ENCODE measurements at places on chromosomes 13 and 19. TPM values are rescaled to one million over a fixed set of nuclear protein-coding genes. Genes with fewer than 3 reads are reported as not detected.

The TSEN34 gene
- 59.5 TPM for total RNA-seq

The SAFB gene
- total RNA-seq = 64.2 TPM

The ZNF440 gene
- total RNA-seq = 16.4 TPM

The UBE2L5 gene
- 1.3 TPM for total RNA-seq

The LGALS4 gene
- 16.4 TPM for total RNA-seq

The ZNF331 gene
- total RNA-seq = 46.5 TPM

The IGFL3 gene
- total RNA-seq = not detected

The ZNF317 gene
- 14.6 TPM for total RNA-seq

The TEX26 gene
- total RNA-seq = not detected

The DMKN gene
- total RNA-seq = 0.96 TPM

The ZNF534 gene
- total RNA-seq = 1.2 TPM

DNA sequence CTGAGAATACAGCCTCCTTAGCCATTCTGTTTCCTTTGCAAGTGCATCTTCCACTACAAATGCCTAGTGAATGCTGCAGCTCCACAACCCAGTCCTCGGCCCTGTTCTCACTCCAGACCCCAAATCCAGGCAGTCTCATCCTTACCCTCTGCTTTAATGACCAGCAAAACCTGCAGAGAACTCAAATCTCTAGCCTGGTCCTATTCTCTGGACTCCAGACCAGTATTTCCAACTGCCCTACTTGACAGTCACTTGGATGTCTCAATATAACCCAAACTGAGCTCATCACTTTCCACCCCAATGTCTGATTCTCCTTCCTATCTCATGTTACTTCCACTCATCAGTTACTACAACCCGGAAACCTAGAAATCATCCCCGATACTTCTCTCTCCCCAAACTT, 2.6 kb upstream of the EBPL start:
- H3K36me3 ChIP-seq = no peaks in the 10 kb centered on the region
- H3K4me3 ChIP-seq = no peak overlapping the region
- H3K27ac ChIP-seq = no peak overlapping the region
- no peaks in the 10 kb centered on the region for H3K27me3 ChIP-seq
- H3K4me1 ChIP-seq = no peaks in the 10 kb centered on the region

- H3K4me3 ChIP-seq = no peak overlapping the region
- DNase-seq = no peak
- H3K27ac ChIP-seq = no peak overlapping the region
- H3K4me1 ChIP-seq = no peaks in the 10 kb centered on the region
Observed at GRCh38 chr19:4957981-4958380, 10.9 kb upstream of the KDM4B start.

GRCh38 chr19:48244281-48244680, 11.4 kb downstream of the CARD8 start:
- no peaks in the 10 kb centered on the region for H3K27me3 ChIP-seq
- H3K27ac ChIP-seq = no peak overlapping the region
- H3K36me3 ChIP-seq = no peaks in the 10 kb centered on the region
- DNase-seq = no peak
- H3K4me1 ChIP-seq = no peaks in the 10 kb centered on the region
- H3K4me3 ChIP-seq = no peak overlapping the region

- H3K4me1 ChIP-seq = no peaks in the 10 kb centered on the region
- no peaks in the 10 kb centered on the region for H3K36me3 ChIP-seq
- no peak overlapping the region for H3K4me3 ChIP-seq
- H3K27ac ChIP-seq = no peak overlapping the region
- no peaks in the 10 kb centered on the region for H3K27me3 ChIP-seq
Observed at GRCh38 chr13:47481536-47481935, 519.5 kb downstream of the SUCLA2 start.

DNA sequence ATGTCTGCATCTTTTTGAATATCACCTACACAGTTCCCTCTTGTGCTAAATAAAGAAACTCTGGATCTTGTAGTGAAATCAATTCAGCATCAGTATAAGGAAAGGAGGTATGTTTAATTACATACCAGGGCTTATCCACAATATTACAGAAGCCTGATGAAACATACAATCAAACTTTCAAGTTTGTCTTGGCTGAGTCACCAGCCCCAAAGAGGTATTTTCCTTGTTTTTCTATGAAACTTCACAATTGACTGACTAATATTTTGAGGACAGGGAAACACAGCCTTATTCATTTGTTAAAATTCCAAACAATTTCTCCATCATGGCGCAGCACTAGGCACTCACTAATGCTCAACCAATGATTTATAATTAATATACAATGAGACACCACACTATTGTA, 952.4 kb downstream of the PCDH17 start:
- H3K27me3 ChIP-seq = no peaks in the 10 kb centered on the region
- H3K27ac ChIP-seq = no peak overlapping the region
- no peak for DNase-seq
- H3K4me3 ChIP-seq = no peak overlapping the region

DNA sequence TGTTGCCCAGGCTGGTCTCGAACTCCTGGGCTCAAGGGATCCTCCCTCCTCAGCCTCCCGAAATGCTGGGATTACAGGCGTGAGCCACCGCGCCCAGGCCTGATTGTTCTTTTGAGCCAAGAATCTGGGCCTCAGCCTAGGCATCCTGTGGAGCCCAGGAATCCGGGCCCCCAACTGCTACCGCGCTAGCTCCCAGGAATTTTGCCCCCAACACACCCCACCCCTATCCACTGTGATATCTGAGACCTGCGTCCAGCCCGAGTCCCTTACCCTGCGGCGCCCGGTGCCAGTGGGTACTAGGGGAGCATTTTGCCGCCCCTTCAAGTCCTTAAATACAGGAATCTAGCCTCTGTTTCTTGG, 838 bp upstream of the MYADM start:
- H3K4me1 ChIP-seq = peaks cover 9% of the 10 kb centered on the region
- H3K4me3 ChIP-seq = peak overlapping the region; percentile 93
- peak overlapping the region; percentile 100 for H3K27ac ChIP-seq
- H3K27me3 ChIP-seq = no peaks in the 10 kb centered on the region

DNA sequence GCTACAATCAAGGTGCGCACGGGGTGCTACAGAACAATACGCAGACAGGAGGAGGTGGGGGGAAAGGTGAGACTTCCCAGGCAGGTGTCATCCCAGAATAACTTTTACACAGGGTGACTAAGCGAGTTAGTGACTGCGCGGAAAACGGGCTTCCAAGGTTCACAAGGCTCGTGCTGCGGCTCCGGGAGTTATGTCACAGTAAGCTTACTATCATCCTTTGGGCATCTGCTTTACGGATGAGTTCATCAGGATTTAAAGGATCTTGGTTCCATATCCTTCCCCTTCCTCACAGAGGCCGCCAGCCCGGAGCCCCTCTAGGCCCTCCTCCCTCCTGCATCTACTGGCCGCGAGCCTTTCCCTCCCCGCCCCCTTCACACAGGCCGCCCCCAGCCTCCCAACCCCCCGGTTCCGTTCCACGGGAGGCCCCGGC, 474 bp upstream of the IFT88 start:
- H3K4me1 ChIP-seq = no peaks in the 10 kb centered on the region
- H3K27ac ChIP-seq = peak overlapping the region; percentile 94
- H3K27me3 ChIP-seq = no peaks in the 10 kb centered on the region
- peak overlapping the region; percentile 81 for H3K4me3 ChIP-seq

- H3K36me3 ChIP-seq = no peaks in the 10 kb centered on the region
- H3K27me3 ChIP-seq = no peaks in the 10 kb centered on the region
- H3K4me3 ChIP-seq = no peak overlapping the region
- H3K4me1 ChIP-seq = peaks cover 6% of the 10 kb centered on the region
Observed at GRCh38 chr19:607301-608154, 17.8 kb downstream of the HCN2 start.

- peaks cover 9% of the 10 kb centered on the region for H3K4me1 ChIP-seq
- DNase-seq = no peak
- H3K27ac ChIP-seq = no peak overlapping the region
Observed at GRCh38 chr19:4363571-4364304, 20.4 kb downstream of the MPND start.

DNA sequence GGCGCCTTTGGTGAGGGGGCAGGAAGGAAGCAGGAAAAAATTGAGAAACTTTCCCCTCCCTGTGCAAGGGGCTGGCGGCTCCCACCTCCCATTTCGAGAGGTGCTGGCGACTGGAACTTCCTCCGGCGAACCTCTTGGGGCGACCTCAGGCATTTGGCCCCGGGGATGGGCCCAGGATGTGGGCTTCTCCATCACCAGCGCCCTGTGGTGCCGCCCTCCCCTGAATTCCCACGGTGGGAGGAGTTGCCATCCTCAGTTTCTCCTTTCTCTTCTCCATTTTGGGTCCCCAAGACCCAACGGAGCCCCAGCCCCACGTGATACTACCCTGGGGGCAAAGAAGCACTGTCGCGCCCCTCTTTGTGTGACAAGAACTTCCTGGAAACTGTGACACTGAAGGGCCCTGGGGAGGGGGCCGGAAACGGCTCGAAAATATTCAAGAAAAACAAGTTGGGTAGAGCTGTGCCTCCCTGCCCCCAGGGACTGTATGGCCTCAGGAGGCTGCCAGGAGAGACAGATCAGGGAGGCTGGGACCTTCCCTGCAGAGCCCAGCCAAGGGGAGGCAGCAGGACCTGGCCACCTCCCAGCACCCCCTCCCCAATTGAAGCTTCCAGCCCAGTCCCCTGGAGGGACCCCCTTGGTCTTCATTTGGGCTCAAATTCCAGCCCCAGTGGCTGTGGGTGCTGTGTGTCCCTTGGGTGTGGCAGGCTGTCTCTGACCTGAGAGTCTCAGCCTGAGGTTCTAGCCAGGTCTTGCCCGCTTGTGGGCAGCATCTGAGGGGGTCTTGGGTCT, 16.2 kb upstream of the AP1M2 start:
- H3K27ac ChIP-seq = peak overlapping the region; percentile 89
- H3K27me3 ChIP-seq = no peaks in the 10 kb centered on the region
- H3K36me3 ChIP-seq = no peaks in the 10 kb centered on the region

DNA sequence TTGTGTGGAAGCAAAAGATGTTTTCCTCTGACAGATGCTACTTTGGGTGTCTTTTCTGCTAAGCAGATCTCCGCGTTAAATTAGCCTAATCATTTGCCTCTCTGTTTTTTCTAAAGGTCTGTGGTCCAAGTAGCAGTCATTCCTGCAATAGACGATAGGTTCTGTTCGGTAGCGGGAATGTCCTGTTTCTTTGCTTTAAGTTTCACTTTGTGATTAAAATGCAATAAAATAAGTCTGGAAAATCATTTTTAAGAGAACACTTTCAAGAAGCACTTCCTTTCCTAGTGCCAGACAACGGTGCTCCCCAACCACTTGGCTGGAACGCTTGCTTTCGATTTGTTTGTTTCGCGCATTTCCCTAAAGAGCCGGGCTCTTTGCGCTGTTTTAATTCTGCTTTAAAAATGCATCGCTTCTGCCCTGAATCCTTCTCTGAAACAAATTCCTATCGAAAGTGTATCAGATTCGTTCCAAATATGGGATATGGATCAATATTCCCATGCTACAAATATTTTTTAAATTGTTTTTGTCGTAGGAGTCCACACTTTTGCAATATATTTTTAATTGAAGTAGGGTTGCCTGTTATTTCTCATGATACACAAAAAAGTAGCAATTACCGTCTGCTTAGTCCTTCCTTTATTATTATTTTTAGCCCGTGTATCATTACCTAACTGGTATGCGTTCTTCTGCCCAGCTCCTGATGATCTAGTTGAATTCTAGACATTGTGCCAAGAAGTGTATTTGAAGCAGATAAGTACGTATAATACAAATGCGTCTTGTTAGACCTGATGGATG, 14.2 kb downstream of the ZIC2 start:
- no peak for DNase-seq
- H3K36me3 ChIP-seq = no peaks in the 10 kb centered on the region
- no peak overlapping the region for H3K4me3 ChIP-seq
- H3K27me3 ChIP-seq = peaks cover 11% of the 10 kb centered on the region
- no peaks in the 10 kb centered on the region for H3K4me1 ChIP-seq
- no peak overlapping the region for H3K27ac ChIP-seq

- H3K4me3 ChIP-seq = no peak overlapping the region
- no peaks in the 10 kb centered on the region for H3K4me1 ChIP-seq
- H3K27ac ChIP-seq = no peak overlapping the region
- DNase-seq = no peak
Observed at GRCh38 chr19:32220951-32221350, 124.5 kb upstream of the ZNF507 start.

GRCh38 chr19:13817018-13817614, 21.9 kb downstream of the ZSWIM4 start:
- H3K36me3 ChIP-seq = no peaks in the 10 kb centered on the region
- no peaks in the 10 kb centered on the region for H3K4me1 ChIP-seq
- no peak overlapping the region for H3K4me3 ChIP-seq
- no peak overlapping the region for H3K27ac ChIP-seq
- no peak for DNase-seq

GRCh38 chr13:45349438-45349837, 8.5 kb upstream of the TPT1 start:
- no peak overlapping the region for H3K4me3 ChIP-seq
- H3K4me1 ChIP-seq = no peaks in the 10 kb centered on the region

- H3K27ac ChIP-seq = no peak overlapping the region
- H3K27me3 ChIP-seq = no peaks in the 10 kb centered on the region
- no peaks in the 10 kb centered on the region for H3K36me3 ChIP-seq
Observed at GRCh38 chr13:89628567-89628966, 1718.9 kb upstream of the MIR17HG start.

DNA sequence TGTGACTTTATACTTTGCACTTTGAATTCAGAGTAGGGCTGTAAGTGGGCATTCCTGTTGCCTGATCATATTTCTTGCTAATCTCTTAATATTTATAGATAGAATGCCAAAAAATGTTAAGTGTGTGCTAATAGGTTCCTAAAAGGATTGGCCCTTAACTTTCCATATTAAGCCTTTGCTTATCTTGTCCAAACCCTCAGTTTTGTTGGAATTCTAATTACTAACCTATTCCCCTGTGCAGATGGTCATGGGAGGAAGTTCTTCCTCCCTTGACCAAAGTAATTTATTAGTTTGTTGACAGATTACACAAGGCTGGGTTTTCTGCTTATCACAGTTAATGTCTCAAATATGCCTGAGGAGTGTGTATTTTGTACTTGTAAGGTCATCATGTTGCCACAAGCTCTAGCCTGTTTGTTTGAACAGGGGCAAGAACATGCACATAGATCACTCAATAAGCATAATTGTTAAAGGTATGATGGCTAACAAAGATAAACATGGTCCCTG, 541.1 kb upstream of the SPRY2 start:
- H3K4me3 ChIP-seq = no peak overlapping the region
- H3K36me3 ChIP-seq = no peaks in the 10 kb centered on the region
- DNase-seq = no peak
- H3K27me3 ChIP-seq = no peaks in the 10 kb centered on the region
- no peaks in the 10 kb centered on the region for H3K4me1 ChIP-seq
- H3K27ac ChIP-seq = no peak overlapping the region

DNA sequence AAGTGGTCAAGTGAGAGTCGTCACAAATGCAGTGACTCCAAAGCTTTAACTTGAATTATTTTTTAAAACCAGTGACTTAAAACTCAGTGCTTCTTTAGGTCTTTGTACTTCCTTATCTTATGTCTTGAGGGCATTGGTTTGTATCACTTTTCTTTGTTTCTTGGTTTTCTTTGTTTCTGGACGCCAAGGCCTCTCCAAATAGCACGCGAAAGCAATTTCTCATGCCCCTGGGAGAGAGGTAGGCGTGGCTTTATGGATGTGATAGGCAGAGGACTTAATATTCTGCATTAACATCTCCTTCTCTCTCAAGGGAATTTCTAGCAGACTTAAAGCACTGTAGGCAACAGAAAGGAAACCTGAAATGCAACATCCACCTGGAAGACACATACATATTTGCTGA, 20.6 kb downstream of the UBE2L5 start:
- no peaks in the 10 kb centered on the region for H3K27me3 ChIP-seq
- DNase-seq = no peak
- H3K4me1 ChIP-seq = no peaks in the 10 kb centered on the region
- H3K36me3 ChIP-seq = no peaks in the 10 kb centered on the region
- no peak overlapping the region for H3K27ac ChIP-seq
